ENCODE measurements at places on chromosomes 1 and 21.
A peak's percentile ranks its signal among the peaks of the same experiment; 100 is the strongest.

GRCh38 chr1:119347858-119348257, 20.7 kb upstream of the HAO2 start:
- DNase-seq, result no peak

DNA sequence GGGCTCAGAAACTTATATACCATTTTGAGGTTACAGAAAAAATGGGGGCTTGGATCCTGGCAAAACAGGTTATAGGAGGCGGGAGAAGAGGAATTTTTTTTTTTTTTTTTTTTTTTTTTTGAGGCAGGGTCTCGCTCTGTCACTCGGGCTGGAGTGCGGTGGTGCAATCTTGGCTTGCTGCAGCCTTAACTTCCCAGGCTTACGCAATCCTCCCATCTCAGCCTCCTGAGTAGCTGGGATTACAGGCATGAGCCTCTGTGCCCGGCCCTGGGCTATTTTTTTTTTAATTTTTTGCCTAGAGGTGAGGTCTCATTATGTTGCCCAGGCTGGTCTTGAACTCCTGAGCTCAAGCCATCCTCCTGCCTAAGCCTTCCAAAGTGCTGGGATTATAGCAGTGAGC, 24.7 kb downstream of the MROH7 start:
- no peak for DNase-seq

DNA sequence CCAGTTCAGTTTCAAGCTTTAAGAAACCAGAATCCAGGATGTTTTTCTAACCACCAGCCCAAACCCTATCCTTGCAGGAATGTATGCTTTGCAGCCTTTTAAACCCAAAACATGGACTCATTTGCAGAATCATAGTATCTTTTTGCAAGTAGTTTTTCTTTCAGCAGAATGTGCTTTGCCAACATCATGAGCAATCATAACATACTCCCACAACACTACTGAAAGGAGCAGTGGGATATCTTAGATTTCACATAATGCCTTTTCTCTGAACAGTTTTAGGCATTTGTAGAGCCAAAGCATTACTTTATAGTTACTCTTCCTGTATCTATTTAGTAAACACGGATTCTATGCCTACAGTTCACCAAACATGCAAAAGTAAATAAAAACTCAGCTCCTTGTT, 10.0 kb upstream of the SH2D2A start:
- no peak for DNase-seq

DNA sequence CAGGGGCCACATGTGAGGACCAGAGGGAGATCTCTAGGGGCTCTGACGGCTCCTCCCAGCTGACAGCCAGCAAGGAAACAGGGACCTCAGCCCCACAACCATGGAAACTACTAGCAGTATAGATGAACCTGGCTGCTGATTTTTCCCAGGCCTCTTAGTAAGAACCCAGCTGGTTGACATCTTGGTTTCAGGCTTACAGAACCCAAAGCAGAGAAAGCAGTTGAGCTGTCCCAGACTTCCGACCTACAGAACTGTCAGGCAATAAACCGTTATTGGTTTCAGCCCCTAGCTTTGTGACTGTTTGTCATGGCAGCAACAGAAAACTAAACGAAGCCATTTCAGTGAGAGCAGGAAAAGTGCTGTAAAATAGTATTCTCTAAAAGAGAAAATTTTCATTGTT, 36.4 kb downstream of the ETS2 start:
- no peak for DNase-seq

GRCh38 chr1:87004857-87005256, 90.4 kb downstream of the HS2ST1 start:
- no peak for DNase-seq

GRCh38 chr1:28115267-28115666, 26.9 kb upstream of the EYA3 start:
- no peak for DNase-seq

GRCh38 chr1:236865818-236866155, 70.7 kb downstream of the MTR start:
- no peak for DNase-seq

GRCh38 chr1:204735042-204735441, 49.5 kb upstream of the LRRN2 start:
- DNase-seq, result no peak

GRCh38 chr1:166133276-166133841, 33.4 kb downstream of the FAM78B start:
- DNase-seq, result no peak

GRCh38 chr1:53340660-53341520, 13.0 kb upstream of the LRP8 start:
- no peak for DNase-seq

DNA sequence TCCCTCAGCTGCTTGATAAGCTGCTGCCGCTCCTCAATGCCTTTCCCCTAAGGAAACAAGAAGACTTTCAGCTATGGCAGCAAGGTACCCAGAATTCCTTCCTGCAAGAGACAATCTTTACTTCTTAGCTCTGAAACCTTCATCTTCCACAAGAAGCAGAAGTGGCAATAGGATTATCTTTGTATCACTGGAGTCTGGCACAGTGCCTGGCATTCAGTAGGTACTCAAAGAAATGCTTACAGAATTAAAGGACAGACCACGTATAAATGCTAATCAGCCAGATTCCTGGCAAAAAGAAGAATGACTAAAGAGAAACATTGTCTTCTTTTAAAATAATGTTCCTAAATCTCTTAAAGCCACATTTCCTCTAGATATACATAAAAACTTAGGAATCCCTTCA, 43.7 kb downstream of the SLC27A3 start:
- no peak for DNase-seq

GRCh38 chr21:41925767-41926116, 28.1 kb downstream of the C2CD2 start:
- no peak for DNase-seq

GRCh38 chr1:158485455-158485854, 13.4 kb downstream of the OR10R2 start:
- DNase-seq, result no peak

DNA sequence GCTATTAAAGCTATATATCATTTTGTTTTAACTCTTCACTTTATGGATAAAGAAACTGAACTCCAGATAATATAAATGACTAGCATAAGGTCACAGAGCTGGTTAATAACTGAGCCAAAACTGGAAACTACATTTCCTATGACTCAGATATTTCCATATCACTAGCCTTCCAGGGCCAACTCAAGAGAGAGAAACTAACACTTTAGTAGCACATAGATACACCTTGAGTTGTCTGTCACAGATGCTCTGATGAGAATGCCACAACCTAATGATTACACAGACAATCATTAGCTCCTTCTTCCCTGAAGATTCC, 40.7 kb downstream of the NME7 start:
- DNase-seq, result no peak

DNA sequence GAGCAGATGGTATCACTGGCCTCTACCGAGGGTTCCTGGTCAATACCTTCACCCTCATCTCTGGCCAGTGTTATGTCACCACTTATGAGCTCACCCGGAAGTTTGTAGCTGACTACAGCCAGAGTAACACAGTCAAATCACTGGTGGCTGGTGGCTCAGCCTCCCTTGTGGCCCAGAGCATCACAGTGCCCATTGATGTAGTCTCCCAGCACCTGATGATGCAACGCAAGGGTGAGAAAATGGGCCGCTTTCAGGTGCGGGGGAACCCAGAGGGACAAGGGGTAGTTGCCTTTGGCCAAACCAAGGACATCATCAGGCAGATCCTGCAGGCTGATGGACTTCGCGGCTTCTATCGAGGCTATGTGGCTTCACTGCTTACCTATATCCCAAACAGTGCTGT, 6.1 kb downstream of the SLC25A44 start:
- no peak for DNase-seq

- DNase-seq, result no peak
These were observed 34.7 kb downstream of the LRRC3 start for GRCh38 chr21:44489962-44490361.

DNA sequence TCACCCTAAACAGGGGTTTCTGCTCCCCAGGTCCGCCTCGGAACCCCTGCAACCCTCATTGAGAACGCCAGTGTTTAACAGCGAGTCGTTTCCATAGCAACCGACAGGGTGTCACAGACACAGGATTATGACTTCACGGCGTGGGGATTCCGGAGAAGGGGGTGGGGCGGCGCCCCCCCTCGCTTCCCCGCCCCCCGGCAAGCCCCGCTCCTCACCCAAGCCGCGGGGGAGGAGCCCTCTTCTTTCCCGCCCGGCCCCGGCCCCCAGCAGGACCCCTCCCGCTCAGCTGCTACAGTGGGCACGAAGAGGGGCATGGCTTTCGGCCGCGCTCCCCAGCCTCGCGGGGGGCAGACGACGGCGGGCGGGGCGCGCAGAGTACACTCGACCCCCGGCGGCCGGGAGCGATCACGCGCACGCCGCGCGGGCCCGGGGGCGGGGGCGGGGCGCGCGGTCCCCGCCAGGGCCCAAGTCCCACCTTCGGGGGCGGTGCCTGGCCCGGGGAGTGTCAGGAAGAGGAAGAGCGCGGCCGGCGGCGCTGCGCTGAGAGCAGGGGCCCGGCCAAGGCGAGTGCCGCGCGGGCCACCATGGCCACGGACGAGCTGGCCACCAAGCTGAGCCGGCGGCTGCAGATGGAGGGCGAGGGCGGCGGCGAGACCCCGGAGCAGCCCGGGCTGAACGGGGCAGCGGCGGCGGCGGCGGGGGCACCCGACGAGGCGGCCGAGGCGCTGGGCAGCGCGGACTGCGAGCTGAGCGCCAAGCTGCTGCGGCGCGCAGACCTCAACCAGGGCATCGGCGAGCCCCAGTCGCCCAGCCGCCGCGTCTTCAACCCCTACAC, at the start of gene EFHD2:
Gene EFHD2 (plus strand): TSS at position 501 of the 835 bp plus-strand sequence. CDS start 84 bp downstream, at position 585.
- DNase-seq, result peak; percentile 84

GRCh38 chr1:29457496-29458368, 221.4 kb downstream of the PTPRU start:
- no peak for DNase-seq

GRCh38 chr1:99447721-99448120, 183.4 kb downstream of the PLPPR4 start:
- DNase-seq, result no peak

DNA sequence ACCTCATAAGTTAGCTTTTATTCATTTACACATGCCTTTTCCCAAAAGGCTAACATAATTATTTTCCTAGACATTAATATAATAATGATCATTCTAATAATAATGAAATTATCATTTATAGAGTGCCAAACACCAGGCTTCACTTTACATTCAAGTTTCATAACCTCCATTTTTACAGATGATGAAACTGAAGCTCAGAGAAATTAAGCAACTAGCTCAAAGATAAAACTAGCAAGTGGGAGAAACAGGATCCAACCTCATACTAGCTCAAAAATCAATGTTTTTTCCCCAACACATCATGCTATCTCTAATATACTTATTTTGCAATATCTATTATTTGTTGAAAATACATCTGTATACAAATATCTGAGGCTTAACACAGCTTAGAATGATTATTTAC, 14.0 kb downstream of the LPGAT1 start:
- no peak for DNase-seq

- no peak for DNase-seq
These were observed 244.4 kb downstream of the PBX1 start for GRCh38 chr1:164803366-164803765.

- DNase-seq, result no peak
These were observed 23.3 kb upstream of the OTUD3 start for GRCh38 chr1:19858893-19859292.

GRCh38 chr1:246332078-246332477, 175.0 kb downstream of the SMYD3 start:
- DNase-seq, result no peak

GRCh38 chr21:42006765-42007164, 3.4 kb downstream of the ZBTB21 start:
- DNase-seq, result no peak

DNA sequence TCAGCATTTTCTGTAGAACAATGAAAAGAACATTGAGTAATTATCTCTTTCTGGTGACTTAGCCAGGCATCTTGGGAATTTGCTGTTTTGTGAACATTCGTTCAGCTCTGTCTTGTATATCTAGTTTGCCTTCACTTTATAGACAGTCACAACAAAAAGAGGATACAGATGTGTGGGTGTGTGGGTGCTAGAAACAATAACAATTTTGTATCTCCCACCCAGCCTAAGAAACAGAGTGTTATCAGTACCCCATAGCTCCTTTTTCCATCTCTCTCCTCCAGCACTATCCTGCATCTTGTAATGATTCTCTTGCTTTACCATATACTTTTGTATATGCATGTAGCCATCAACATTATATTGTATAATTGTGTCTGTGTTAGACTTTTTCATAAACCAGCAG, 33.0 kb downstream of the AK4 start:
- no peak for DNase-seq

GRCh38 chr1:93595266-93595665, 86.4 kb downstream of the BCAR3 start:
- no peak for DNase-seq

GRCh38 chr1:158527190-158527815, 26.9 kb downstream of the OR6Y1 start:
- no peak for DNase-seq

DNA sequence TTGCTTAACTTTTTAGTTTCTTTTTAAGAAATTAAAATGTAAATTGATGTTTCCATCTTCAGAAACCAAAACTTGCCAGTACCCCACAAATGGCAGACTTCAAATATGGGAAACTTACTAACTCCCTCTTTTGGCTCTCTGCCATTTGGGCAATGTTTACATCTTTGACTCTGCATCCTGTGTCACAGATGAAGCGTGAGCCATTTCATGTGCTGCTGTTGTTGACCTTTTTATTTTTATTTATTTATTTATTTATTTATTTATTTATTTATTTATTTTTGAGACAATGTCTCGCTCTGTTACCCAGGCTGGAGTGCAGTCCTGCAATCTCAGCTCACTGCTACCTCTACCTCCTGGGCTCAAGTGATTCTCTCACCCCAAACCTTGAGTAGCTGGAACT, 16.0 kb upstream of the COG2 start:
- no peak for DNase-seq

DNA sequence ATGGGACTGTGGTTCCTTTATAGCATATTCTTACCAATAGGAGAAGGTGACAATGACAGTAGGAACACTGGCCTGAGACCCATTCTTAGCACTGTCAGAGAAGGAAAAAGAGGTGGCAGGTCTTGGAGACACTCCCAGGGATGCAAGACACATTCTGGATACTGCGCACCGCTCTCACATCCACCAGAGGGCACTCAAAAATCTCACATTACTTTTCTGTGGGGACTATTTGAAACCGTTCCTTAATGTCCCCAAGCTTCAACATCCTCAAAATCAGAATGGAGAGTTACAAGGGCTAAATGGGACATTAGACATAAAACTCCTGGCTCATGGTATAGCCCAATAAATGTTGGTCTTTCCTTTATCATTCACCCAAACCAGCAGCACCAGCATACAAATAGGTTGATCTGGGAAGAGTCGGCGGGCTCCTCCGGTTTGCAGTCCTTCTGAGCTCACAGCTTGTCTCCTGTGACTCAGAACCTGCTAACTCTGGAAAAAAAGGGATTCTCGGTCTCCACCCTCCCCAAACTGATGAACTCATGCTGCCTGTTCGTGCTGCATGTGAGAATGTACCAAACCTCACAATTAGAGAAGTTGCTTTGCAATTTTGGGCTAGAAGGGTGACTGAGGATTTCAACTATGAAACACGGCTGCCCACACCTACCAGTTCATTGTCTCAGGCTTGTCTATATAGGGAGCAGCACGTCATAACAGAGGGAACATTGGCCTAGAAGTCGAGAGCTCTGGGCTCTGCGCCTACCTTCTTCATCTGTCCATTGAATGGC, 40.2 kb downstream of the IL12RB2 start:
- DNase-seq, result peak; percentile 47

All from NCI-H146 (cell line).